ENCODE measurements at places on chromosomes 3 and 15.

DNA sequence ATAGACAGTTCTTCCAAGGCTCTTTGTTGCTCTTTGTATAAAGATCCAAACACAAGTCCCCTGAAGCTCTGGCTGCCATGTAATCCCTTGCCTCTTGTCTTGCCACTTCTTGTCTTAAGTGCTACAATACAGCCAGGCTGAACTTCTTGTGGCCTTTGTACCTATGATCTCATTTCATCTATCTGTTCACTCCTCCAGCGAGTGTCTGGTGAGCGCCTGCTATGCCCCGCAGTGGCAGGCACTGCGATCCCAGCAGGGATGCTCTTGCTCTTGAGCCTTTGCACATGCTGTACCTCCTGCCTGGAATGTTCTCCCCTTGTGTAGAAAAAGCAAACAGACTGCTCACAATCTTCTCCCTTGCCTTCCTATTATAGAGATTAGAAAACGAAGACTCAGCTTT lies 81.9 kb upstream of the ADPGK start:
- DNase-seq: no peak

DNA sequence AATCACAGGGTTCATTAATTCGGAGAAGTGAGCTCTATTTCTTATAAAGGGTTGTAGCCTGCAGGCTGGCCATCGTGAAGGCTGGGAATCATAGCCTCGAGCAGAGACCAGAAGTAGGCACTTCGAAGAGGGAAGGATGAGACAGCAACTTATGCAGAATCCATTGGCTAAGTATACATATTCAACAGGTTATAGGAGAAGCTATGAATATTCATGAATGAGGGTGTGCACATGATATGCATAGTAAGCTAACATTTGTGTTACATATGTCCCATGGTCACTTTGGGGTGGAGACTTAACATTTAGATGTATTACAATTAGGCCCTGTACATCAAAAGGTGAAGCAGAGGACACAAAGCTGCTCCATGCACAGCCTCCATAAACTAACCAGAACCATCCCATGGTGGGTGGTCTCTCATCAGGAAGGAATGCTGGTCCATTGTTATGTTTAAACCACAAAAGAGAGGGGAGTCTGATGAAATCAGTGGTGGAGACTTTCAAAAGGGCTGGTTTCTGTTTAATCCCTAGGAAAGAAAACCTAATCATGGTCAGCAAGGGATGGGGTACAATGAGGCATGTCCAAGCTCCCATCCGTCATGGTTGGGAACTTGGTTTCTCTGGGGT lies 80.8 kb upstream of the FHIT start:
- DNase-seq: no peak

DNA sequence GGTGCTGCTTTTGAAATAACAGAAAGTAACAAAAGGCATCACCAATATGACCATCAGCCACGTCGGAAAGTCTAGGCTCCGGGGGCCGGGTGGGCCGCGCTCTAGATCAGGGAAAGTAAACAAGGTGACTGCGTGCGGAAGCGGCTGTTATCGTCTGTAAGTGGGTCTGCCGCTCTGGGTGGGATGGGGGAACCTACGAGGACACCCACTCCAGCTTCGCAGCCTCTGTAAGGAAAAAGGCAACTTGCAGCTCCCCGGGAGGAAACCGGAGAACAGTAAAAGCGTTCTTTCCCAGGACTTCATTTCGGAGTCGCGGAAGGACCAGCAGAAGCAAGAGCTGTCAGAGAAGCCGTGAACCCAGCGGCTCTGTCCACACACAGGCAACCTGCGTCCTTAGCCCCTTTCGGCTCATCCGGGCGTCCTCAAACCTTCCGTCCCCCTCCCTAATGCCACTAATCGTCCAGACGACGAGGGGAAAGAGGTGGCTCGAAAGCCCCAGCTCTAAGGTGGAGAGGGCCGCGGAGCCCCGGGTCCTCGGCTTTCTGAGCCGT lies 461 bp downstream of the XRN1 start:
- DNase-seq: peak; percentile 45

- no peak for DNase-seq
Observed at GRCh38 chr3:126488185-126488584, 12.5 kb upstream of the ZXDC start.

DNA sequence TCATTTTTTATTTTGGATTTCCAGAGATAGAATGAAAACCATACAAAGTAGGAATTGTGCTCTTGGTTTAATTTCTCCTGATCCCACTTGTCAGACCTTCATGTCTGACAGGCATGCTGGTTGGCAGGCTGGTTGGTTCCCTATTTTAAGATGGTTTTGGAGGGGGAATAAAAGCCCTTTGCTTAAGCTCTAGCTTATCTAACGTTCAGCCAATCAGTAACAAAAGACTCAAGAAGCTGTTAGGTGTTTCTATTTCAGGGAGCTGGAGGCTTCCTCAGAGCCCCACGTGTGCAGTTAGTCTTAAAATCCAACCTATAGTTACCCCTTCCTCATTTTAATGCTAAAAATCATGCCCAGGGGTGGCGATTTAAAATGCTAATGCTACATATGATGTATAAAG lies 40.5 kb upstream of the XIRP1 start:
- no peak for DNase-seq

GRCh38 chr15:42153874-42154211 lies 2.6 kb downstream of the PLA2G4F start:
- DNase-seq: no peak

DNA sequence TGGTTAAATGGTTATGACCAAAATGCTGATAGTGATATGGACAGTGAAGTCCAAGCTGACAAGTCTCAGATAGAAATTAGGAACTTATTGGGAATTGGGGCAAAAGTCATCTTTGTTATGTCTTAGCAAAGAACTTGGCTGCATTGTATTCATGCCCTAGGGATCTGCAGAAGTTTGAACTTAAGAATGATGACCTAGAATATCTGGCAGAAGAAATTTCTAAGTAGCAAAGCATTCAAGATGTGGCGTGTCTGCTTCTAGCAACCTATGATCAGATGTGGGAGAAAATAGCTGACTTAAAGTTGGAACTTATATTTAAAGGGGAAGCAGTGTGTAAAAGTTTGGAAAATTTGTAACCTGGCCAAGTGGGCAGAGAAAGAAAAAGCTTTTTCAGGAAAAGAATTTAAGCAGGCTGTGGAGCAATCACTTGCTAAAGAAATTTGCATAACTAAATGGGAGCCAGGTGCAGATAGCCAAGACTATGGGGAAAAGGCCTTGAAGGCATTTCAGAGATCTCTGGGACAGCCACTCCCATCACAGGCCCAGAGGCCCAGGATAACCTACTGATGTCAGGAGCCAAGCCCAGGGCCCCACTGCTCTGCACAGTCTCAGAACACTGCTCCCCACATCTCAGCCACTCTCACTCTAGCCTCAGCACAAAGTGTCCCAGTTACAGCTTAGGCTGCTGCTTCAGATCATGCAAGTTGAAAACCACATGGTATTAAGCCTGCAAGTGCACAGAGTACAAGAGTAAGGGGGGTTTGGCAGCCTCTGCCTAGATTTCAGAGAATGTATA lies 147.8 kb upstream of the TGFBR2 start:
- DNase-seq: no peak

- DNase-seq: no peak
Observed at GRCh38 chr15:27017168-27017809, 46.3 kb downstream of the GABRG3 start.

GRCh38 chr3:186569779-186570095 lies 783 bp upstream of the DNAJB11 start:
- no peak for DNase-seq

DNA sequence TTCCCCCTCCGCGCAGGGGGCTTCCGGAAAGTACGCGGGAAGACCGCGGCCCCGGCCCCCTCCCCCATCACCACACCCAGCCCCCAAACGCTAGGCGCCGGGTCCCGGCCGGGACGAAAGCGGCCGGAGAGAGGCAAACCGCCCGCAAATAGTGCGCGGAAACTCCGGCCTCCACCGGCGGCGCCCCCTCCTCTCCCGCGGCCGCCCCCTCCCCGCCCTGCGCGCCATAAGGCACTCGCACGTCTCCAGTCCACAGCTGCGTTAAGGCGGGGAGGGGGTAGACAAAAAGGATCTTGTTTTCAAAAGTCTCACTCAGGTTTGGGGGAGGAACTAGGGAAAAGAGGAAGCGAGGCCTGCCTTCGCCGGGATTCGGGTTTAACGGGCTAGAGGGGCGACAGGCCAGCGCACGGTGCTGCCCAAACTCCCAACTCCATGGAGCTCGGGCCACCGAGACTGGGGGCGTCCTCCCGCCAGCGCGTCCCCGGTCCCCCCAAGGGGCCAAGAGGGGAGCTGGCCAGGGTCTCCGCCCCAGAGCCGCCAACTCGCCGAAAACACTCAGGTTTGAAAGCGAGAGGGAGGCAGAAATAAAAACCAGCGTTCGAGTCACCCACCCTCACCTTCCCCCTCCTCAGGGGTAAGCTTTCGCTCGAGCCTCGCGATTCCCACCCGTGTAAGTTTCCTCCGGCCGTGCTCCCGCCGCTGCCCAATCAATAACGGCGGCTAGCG lies 1.8 kb downstream of the ANP32A start:
- peak; percentile 13 for DNase-seq

GRCh38 chr3:98750276-98750919 lies 12.7 kb upstream of the ST3GAL6 start:
- no peak for DNase-seq

GRCh38 chr3:149015393-149015792 lies 24.1 kb downstream of the GYG1 start:
- DNase-seq: no peak

DNA sequence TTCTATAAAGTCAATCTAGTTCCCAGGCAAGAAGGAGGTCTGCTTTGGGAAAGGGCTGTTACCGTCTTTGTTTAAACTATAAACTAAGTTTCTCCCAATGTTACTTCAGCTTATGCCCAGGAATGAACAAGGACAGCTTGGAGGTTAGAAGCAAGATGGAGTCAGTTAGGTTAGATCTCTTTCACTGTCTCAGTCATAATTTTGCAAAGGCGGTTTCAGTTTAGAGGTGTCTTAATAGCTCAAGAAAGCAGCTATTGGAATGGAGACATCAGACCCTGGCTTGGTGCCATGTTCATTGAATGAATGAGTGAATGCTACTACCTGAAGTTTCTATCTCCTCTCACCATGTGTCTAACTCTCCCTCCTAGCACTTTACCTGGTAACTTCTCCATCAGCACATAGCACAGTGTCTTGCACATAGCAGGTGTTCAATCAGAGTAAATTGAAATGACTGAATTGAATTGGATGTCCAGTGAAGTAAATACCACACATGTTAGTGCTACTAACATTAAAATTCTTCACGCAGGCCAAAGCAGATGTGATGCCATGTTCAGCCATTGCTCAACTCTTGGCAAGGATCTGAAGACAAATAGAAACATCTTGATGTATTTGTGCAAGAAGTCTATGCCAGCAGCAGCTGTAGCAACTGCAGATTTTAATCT lies 28.2 kb downstream of the CLEC3B start:
- DNase-seq: no peak

DNA sequence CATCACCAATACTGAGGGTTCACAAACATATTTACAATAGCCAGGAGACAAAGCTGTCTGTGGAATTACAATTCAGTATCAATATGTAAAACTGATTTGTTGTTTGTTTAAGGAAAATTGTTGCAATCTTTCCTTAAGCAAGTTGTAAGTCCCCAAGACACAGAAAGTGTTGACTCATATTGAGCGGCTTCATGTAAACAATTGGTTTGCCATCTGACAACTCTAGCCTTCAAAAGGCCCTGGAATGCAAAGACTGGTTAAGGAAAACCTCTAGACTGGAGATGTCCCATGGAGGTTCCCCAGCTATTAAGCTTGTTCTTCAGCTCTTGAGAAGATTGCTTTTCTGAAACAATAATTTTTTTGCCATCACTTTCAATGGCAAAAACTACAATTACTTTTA lies 283.7 kb upstream of the PROK2 start:
- no peak for DNase-seq

DNA sequence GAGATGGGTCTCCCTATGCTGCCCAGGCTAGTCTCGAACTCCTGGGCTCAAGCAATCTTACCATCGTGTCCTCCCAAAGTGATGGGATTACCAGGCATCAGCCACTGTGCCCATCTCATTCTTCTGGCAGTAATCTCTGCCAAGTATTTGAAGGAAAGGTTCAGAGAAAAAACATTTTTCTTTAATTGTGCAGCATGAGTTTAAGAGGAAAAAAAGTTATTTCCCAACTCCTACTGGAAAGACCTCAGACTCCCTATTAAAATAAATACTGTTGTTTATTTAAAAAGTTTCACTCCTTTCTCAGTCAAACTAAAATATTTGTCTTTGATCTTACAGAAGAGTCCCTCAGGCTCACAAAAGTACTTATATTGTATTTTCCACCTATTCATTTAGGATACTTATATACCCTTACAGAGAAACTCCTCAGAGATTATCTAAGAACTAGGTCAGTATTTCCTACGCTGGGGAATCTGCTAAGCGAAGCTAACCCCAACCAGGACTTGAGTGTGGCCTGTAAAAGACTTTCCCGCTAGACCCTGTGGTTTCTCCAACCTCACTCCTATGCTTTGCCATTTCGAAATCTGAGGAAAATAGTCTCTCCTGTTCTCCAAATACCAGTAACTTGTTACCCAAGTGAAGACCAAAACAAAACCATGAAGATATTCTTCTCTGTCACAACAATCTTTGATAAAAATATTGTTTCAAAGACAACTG lies 28.7 kb downstream of the WWTR1 start:
- no peak for DNase-seq

DNA sequence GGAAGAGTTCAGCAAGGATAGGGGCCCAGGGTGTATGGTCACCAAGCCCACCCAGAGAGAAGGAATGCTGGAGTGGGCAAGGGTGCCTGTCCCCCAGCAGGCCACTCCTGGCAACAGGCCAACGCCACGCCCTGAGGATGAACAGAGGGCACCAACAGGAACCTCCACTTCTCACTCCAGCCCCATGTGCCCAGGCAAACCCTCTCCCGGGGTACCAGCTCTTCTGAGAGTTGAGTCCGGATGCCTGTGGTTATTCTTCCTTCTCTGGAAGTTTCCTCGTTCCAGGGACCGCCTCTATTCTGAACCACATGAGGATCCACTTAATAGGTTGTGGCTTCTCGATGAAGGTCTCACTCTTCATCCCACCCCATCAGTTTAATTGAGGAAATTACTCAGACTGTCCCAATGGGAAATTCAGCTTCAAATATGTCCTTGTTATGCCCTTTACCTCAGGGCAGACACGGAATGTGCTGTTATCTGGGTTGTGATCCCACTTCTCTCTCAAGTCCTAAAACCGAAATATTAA lies 114.3 kb downstream of the LIPC start:
- no peak for DNase-seq

- no peak for DNase-seq
Observed at GRCh38 chr3:36164400-36164799, 215.9 kb upstream of the STAC start.

- no peak for DNase-seq
Observed at GRCh38 chr15:88680241-88681001, 41.6 kb downstream of the ISG20 start.

GRCh38 chr15:32993285-32993684 lies 201.2 kb downstream of the FMN1 start:
- no peak for DNase-seq

GRCh38 chr15:91568036-91568435 lies 285.5 kb upstream of the SLCO3A1 start:
- DNase-seq: no peak

GRCh38 chr3:128269796-128270195 lies 116.5 kb downstream of the EEFSEC start:
- no peak for DNase-seq

DNA sequence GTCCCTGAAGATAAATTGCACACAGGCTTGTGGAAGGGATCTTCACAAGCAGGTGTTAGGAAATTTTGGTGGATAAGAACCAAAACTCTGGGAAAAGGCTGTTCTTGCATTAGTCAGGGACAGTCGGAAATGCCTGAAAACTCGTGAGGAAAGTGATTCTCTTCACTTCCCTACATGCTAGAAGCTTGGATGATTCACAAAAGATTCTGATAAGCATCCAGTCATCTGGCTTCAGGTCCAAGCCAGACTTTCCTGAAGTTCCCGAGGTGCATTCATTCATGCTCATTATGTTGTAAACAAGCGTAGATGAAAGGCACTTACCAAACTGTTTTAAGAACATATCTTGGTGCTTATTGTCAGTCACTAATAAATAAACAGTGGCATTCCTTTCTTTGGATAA lies 1028.7 kb downstream of the NTRK3 start:
- no peak for DNase-seq
